C1 segment of cervical spinal cord (tissue), 14 donors: ENCODE measurements at places on chromosomes 3 and 15.
A peak's percentile ranks its signal among the peaks of the same experiment; 100 is the strongest.

DNA sequence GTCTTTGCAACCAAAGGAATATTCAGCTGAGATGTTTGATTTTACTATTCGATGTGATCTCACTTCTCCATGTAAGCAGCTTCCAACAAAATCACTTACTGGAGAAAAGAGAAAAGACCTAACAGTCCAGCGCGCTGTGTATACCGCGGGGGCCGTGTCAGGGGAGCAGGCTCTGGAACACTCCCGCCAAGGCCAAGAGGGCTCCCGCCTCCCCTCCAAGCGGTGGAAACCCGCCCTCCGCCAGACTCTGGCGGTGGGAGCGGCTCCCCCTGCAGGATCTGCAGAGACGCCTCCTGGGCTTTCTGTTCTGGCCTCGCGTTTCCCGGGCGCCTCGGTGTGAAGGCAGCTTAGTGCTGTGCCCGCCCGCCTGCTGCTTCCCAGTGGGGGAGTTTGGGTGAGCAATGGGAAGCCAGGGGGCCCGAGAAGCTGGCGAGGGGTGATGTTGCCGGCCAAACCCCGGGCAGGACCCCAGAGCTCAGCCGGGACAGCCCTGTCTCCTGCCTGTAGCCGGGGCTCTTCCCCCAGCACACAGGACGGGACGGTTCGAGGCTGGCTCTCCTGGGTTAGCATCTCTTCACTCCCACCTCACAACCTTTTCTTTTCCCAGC, 36.3 kb downstream of the CHST14 start:
- peak; percentile 33 for DNase-seq

DNA sequence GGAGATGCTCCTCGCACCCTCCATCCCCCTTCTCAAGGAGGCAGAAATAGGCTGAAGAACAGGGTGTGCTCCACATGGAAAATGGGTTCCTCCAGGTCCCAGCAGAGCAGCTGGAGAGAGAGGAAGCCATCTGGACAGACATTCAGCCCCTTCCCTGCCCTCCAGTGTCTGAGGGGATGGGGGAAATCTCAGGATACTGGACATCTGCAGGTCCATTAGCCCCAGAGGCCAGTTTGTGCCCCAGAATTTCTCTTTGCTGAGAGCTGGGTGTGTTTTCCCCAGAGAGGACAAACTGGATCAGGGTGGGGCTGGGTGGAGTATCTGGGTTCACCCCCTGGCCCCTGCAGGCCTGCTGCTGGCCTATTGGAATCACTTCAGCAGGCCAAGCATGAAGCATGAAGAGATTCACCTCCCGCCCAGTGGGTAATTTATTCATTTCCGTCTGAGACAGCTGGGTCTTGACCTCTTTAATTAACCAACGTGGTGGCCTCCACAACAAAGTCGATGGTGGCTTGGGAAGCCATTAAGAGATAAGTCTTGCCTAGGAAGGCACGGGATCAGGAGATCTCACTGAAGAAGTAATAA, 4.6 kb downstream of the FAM3D start:
- no peak for DNase-seq

DNA sequence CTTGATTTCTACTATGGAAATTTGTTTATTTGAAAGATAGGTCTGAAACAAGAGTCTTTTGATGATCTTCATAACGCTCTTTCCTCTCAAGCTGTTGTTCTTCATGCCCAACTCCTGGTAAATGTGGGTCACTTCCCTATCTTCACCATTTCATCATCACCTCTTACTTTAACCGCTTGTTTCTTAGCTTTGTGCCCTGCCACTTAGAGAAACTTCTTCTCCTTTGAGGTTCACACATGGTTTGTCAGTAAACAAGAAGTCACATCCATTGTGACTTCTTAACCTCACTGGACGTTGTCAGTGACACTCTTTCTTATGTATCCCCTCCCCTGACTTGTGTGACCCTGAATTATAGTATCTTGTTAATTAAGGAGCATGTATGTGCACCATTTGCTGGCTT, 16.9 kb upstream of the P2RY13 start:
- DNase-seq: no peak

DNA sequence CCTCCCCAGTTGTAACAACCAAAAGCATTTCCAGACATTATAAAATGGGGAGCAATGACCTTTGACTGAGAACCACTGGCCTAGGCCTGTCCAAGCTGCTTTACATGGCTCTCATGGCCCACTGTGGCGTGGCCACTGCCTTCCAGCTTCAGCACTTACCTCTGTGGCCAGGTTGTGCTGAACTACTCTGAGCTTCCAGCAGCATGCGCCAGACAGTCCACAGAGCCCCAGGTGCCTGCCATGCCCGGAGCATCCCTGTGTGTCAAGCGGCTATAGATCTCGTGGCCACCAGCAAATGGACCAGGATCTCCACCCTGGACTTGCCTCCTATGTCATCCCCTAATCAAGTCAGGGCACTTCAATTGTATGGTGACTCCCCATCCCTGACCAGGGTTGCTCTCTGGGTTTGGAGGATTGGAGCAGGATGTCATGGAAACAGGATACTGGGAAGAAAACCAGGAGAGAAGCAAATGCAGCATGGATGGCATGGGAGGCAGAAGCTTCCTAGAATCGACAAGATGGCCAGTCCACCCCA, 199.7 kb downstream of the UACA start:
- DNase-seq: no peak

DNA sequence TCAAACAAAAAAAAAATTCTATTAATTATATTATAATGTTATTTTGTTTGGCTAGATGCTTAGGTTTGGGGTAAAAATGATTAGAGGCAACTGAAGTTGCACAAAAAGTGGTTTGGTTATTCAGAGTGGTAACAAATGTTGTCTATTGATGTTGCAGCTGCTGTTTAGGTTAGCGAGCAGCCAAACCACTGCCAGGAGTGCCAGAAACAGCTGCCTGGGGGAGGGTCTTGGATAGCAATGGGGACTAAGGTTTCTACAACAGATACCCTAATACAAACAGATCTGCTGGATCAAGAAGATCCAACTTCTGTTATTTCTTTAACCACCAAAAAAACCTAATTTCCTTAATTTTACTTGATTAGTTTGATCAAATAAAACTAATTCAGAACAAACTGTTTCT, 26.6 kb downstream of the BTLA start:
- DNase-seq: no peak

- no peak for DNase-seq
These were observed 232.6 kb upstream of the LRTM1 start for GRCh38 chr3:55160241-55160983.

- no peak for DNase-seq
These were observed 63.3 kb downstream of the RLBP1 start for GRCh38 chr15:89157918-89158564.

GRCh38 chr15:77599357-77599756, 33.4 kb downstream of the LINGO1 start:
- no peak for DNase-seq

GRCh38 chr3:43183456-43183855, 77.6 kb upstream of the POMGNT2 start:
- no peak for DNase-seq

DNA sequence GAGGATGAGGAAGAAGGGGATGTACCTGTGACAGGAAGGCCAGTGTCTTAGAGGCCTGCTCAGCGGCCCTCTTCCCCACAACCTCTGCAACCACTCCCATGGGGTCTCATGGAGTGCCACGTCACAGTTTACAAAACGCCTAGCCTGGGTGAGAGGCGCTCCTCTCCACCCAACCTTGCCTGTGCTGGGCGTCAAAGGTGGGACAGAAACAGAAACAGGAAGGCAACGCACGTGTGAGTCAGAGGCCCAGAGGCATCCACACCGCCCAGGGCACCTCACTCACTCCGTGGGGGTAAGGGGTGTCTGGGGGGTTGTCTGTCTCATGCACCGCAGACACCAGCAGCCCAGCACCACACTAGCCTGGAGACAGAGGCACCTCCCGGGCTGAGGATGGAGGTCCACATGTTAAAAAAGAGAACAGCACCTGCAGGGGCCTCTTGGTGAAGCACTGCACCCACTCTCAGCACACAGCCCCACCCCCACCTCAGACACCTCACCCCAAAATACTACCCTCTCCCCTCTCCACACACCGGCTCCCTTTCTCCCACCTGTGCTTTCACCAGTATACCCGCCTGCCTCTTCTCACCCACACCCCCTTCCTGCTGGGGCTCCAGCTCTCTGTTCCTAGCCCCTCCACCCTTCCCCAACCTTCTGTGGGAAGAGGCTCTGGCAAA, 4.7 kb upstream of the CALML4 start:
- DNase-seq: no peak

GRCh38 chr15:35442742-35443141, 103.2 kb downstream of the DPH6 start:
- DNase-seq: no peak

DNA sequence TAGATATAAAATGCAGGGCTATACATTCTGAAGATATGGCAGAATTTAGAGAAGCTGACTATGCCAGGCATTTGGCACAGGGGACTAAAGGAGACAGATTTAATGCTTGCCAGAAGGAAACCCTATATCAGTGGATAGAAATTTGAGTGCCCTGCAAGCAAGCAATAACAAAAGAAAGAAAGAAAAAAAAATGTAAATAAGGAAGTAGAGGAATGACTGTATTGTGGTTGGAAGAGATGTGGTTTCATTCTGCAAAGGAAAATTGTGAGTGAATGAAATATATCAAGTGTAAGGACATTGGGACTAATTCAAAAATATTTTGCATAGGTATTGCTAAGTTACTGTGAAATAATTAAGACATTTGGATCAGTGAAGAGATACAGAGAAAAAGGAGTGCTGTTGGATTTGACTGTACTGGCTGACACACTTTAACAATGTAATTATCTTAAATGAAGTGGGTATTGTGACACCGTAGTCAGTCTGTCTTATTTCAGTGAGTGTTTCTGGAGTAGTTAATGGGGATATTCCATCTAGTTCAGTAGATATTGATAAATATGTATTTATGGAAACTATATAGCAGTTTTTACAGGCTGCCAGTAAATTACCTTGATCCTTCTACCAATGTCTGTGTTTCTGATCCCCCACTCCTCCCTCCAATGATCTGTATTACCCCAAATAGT, 418.2 kb downstream of the CNTN4 start:
- no peak for DNase-seq

DNA sequence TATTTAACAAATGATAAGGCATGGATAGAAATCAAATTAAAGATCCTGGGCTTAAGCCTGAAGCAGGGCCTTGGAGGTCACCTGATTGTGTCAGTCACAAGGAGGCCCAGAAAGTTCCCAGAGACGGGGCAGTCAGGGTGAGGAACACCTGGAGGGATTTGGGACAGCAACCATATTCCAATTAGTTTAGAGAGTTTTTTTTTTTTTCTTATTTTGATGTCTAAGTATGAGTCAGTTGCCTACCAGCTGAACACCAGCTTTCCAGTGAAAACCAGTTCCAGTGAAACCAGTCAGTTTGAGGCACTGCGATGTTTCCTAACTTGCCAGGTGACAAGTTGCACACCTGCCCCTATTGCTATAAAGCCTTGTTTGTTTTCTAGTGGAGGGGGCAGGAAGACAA, 350.7 kb upstream of the AZI2 start:
- DNase-seq: no peak

DNA sequence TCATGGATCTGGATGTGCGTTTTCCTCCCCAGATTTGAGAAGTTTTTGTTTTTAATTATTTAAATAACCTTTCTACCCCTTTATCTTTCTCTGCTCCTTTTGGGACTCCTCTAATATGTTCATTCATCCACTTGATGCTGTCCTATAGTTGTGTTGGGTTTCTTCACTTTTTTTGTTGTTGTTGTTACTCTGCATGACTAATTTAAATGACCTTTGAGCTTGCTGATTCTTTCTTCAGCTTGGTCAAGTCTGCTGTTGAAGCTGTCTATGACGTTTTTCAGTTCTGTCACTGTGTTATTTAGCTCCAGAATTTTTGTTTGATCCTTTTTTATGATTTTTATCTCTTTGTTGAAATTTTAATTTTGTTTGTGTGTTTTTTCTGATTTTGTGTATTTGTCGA, 463.6 kb upstream of the ALCAM start:
- DNase-seq: no peak

DNA sequence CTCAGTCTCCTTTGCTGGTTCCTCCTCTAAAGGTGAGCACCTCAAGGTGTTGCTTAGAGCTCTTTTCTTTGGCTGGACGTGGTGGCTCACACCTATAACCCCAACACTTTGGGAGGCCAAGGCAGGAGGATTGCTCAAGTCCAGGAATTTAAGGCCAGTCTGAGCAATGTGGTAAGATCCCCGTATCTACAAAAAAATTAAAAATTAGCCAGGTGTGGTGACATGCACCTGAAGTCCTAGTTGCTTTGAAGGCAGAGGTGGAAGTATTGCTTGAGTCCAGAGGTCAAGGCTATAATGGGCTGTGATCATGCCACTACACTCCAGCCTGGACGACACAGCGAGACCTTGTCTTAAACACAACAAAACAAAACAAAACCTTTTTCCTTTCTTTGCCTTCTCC, 28.3 kb downstream of the TOPBP1 start:
- no peak for DNase-seq

GRCh38 chr3:43473244-43473643, 148.6 kb downstream of the ANO10 start:
- no peak for DNase-seq

DNA sequence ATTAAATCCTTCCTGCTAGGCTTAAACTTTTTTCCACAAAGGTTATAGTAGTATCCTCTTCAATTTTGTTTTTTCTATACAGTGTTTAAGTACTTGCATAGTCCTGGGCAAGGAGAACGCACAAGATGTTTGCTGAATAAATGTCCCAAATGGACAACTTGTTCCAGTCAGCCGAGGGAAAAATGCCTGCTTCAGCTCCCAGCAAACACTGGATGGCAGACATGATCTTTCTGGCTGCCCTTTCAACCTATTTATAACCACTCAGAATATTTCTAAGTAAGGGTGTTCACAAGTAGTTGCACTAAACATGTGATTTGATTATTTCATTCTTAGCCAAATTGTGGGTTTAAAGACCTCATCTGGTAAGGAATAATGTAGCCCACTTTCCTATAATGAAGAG, 29.8 kb downstream of the GNB4 start:
- no peak for DNase-seq

DNA sequence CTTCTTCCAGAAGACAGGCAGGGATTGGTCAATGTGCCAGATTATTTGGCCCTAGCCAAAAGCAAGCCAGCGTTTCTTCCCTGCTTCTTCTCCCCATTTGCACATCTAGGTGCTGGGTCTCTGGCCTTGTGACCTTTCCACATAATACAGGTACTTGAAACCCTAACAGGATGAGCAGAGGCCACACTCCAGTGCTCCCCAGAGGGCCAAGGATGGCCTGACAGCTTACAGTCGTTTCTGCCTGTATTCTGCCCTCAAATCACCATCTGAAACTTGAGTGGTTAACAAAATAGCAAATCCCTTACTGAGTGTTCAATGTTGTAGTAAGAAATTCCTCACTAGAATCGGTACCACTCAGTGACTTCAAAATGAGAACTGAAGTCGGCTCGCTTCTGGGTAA, 29.1 kb downstream of the MKRN2 start:
- no peak for DNase-seq

DNA sequence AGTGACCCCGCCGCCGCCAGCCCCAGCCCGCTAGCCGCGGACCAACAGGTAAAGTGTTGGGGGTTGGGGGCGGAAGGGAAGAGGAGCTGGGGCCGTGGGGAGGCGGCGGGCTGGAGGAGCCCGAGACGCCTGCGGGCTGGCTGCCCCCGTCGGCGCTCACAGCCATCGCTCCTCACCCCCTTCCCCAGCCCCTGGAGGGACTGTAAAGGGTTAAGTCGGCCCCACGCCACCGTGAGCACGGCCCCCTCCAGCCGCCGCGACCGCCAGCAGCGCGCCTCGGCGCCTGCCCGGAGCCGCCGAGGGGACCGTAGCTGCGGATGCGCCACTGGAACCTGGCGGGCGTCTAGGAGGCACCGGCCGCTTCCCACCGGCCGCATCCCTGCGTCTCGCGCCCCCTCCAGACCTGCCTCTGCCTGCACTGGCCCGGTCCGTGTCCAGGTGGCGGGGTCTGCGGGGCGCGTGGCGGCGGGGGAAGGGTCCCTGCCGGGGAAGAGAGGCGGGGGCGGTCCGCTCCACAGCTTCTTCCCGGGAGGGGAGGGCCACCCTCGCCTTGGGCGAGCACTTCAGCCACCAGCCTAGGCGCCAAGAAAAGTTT, 522 bp downstream of the MED12L start:
- no peak for DNase-seq
